ENCODE measurements at places on chromosomes 5 and 9.
A peak's percentile ranks its signal among the peaks of the same experiment; 100 is the strongest.

DNA sequence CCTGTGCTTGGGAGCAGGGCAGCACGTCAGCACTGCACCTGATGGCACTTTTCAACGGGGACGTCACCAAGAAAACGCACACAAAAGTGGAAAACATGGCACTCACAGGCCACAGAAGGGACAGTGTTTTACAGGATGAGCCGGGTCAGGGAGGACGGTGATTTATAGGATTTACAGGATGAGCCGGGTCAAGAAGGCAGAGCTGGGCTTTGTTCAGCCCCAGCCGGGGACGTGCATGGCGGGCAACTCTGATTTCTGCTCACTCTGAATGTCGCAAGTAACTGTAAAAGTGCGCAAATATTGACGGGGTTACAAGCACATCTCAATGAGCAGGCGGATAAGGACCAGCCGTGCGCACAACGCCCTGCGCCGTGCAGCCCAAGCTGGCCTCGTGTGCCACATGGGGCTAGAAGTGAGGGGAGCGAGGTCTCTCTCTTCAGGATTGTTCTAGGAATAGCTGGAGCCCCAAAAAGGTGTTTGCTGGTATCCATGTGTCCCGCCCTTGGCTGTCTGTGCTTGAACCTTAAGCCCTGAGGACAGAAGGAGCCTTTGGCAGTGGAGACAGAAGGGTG lies 16.4 kb downstream of the SLC6A18 start:
- no peak for DNase-seq

- DNase-seq, result peak; percentile 6
These were observed at the start of gene MCTP1 for GRCh38 chr5:95284572-95285408. TSS of gene MCTP1 (minus strand) at chr5:95285094.

GRCh38 chr5:135729321-135729786 lies 105.1 kb upstream of the SLC25A48 start:
- DNase-seq, result peak; percentile 32

GRCh38 chr5:3650320-3650719 lies 54.7 kb downstream of the IRX1 start:
- no peak for DNase-seq

DNA sequence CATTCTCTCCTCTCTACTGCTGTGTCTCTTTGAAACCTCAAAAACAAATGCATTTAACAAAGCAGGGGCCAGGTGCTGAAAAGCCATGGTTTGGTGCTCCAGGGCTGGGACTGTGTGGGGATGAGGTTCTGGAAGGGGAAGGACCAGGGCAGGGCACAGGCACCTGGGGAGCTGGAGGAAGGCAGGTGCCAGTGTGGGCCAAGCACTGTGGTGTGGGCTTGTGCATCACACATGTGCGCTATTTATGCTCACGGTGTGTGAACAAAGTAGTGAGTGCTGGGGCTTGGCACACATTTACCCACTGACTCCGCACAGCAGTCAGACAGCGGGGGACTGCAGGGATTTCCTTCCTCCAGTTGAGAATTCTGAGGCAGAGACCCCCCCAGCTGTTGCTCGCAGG lies 10.1 kb downstream of the HRH2 start:
- DNase-seq, result no peak

DNA sequence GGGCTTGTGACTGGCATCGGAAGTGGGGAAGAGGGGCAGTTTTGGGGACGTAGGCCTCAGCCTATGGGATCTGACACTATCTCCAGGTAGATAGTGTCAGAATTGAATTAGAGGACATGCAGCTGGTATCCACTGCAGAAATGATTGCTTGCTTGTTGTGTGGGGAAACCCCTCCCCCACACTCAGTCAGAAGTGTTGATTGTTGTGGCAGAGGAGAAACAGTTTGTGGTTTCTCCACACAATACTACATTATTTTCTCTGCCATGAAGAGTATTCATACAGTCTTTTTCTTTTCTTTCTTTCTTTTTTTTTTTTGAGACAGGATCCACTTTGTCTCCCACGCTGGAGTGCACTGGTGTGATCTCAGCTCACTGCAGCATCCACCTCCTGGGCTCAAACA lies 113.9 kb downstream of the ARRDC3 start:
- no peak for DNase-seq

GRCh38 chr9:88880199-88880598 lies 111.1 kb upstream of the S1PR3 start:
- no peak for DNase-seq

GRCh38 chr5:82363524-82363923 lies 85.4 kb upstream of the RPS23 start:
- no peak for DNase-seq

DNA sequence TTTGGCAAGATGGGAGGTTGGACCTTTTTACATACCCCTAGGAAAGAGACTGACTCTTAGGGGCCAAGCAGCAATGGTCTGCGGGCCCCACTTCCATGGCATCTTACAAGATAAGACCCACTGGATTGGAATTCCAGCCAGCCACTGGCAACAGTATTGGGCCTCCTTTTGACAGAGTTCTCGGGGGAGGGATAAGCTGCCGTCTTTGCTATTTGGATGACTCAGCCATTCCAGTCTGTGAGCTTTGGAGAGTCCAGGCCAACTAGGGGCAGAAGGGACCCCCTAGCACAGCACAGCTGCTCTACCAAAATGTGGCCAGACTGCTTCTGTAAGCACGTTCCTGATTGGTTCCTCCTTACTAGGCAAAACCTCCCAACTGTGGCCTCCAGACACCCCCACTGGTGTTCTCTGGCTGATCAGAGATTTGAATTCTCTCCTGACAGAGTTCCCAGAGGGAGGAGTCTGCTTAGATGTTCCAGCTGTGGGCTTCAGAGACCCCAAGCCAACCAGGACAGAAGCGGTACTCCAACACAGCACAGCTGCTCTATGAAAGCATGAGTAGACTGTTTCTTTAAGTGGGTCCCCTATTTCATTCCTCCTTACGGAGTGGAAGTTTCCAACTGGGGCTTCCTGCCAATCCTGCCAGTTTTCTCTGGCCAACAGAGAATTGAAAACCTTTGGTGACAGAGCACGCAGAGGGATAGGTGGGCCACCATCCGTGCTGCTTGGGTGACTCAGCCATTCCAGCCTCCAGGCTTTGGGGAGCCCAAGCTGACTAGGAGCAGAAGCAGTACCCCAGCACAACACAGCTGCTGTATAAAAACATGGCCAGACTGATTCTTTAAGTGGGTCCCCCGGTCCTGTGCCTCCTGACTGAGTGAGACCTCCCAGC lies 672.1 kb upstream of the RIOK2 start:
- DNase-seq, result no peak

- no peak for DNase-seq
These were observed 351.2 kb downstream of the RAB3C start for GRCh38 chr5:58933891-58934628.

DNA sequence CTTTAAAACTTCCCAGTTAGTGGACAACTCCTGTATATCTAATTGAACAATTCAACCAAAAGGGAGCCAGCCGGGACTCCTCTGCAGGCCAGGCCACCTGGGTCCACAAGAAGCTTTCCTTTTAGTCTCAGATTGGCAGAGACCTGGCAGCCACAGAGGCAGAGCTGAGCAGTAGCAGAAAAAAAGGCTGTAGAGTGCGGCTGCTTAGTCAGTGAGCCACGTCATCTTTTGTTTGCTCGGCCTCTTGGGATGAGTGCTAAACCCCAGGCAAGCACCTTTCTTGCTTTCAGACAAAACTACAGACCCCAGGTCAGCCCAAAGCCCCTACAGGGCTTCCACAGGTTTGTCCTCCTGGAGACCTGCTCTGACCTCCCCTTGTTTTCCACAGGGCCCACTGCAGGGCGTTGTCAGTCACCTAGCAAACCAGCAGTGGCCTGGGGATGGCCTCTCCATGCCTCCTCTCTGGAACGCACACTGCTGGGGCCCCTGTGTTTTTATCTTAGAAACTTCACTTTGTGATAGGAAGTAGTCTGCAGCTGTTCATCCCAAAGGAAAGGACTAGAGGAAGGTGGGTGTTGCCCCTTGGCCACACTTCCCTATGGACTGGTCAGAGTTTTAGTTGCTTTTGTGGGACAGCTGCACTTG lies 49.9 kb downstream of the SHB start:
- no peak for DNase-seq
